HuH-7.5 (cell line): ENCODE measurements at places on chromosomes 13 and 19.
A peak's percentile ranks its signal among the peaks of the same experiment; 100 is the strongest.

- no peak for DNase-seq
Measured at GRCh38 chr19:19402656-19403372, 2.7 kb upstream of the GATAD2A start.

- no peak for DNase-seq
Measured at GRCh38 chr13:90416519-90416918, 931.0 kb upstream of the MIR17HG start.

DNA sequence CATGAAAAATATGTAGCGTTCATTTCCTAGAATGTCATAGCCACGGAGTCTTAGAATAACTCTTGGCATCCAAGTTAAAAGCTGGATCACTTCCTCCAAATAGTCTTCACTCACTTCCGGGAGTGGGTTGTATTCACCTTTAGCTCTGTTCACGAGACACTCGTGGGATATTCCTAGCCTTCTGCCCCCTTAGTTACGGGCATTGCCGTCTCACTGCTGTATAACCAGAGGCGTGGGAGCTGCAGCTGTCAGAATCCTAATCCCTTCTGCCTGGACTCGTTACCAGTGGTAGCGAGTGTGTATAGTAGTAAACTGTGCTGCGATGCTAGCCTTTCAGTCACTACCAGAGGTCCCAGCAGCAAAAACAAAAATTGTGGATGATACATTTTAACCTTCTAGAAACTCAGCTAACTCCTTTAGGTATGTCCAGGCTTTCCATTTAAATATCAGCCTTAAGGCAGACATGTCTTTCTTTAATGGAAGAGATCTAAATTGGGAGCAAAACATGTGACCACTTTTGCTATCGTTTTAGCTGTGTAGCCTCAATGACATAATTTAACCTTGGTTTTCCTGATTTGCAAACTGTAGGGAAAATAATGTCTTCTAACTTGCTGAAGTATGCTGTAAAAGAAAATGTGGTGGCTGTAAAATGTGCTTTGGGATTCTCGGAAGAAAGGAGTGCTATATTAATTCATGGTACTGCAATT, 34.1 kb downstream of the ERCC5 start:
- DNase-seq, result no peak

DNA sequence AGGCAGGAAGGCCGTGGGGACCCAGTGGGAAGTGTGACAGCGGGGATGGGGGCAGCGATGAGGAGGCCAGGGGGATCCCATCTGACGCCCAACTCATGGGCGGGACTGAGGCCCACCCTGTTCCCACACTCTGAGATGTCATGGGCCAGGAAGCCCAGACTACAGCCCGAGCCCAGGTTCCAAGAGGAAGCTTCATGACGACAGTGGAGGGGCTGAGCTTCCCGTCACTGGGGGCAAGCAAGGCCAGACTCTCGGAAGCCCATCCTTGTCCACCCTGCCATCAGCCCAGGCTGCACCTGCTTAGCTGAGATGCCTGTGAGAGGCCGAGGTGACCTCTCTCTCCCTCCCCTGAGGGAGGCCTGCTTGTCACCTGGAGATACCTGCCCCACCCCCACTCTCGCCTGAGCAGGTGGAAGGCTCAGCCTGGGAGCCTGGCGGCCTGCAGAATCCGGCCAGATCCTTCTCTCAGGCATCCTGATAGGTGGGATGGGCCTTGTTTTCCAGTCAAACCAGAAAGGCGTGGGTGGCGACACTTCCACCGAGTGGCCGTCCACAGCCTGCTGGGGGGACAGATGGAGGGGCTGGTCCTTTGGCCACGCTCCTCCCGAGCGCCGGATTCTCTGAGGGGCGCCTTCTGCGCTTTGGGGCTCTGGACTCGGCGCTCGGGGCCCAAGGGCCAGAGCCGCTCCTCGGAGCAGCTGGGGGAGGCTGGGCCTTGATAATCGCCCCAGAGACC, 4.8 kb downstream of the ZBTB7A start:
- no peak for DNase-seq

DNA sequence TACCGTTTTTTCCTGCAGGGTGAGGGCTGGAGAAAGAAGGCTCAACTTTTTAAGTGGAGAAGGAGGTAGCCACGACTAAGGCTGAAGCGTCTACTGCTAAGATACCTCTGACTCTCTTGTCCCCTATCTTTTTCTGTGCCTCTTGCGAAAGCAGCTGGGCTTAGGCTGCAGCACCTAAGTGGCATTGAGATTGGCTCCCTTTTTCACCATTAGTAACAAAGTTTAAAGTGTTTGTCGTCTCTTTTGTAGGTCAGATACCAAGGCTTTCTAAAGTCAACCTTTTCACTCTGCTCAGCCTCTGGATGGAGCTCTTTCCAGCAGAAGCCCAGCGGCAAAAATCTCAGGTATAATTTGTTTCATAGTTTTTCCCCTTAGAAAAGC, 887 bp downstream of the CDADC1 start:
- no peak for DNase-seq

- no peak for DNase-seq
Measured at GRCh38 chr13:71454509-71454908, 412.5 kb downstream of the DACH1 start.

DNA sequence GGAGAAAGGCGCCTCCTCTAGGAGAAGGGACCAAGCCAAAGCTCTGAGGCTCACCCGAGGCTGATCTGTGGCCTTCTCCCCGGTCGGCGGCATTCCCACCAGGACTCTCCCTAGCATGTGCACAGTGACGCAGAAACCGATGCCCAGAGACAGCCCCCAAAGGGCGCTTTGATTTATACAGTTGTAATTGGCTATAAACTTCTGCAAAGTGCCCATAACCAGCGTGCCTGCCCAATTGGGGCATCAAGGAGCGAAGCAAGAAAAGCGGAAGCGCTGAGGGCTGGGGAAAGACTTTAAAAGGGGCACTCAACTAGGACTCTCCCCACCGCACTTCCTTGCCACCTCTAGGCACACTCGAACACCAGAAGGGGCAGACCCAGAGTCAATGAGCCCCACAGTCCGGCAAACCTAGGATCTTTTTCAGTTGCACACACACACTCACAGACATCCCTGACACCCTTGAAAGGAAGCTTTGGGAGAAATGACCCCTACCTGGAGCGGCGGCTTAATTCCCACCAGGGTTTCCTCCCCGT, 1.8 kb downstream of the CDX2 start:
- DNase-seq, result no peak

DNA sequence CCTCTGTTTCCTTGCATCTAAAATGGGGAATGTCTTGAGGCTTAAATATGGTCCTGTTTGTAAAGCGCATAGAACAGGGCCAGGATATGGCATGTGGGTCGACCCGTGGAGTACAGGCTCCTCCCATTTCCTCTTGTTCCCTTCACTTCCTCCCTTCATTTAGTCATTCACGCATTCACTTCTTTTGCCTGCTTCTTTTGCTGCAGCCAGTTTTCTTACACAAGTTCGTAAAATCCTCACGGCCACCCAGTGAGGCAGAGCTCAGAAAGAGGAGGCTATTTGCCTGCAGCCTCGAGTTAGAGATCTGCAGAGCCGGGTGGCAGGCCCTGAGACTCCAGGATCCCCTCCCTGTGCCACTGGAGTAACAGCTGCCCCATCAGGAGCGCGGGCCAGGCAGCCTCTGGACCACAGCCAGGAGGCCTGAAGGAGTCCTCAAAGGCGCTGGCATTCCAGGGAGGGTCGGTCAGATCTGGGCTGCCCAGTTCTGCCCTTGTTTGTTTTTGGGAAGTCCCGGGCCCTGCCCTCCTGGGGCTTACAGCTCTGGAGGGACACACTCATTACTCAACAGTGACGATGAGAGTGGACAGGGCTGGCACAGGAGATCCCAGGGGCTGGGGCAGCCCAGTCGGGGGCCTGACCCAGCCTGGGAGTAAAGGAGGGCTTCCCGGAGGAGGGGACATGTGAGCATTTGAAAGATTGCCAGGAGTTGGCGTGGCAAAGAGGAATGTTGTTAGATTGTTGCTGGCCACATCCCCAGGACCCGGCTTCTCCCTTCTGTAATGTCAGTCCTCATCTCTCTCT, 4.6 kb downstream of the PPP5C start:
- DNase-seq, result no peak

GRCh38 chr13:44230071-44230470, 143.6 kb upstream of the SERP2 start:
- DNase-seq, result no peak

- peak; percentile 64 for DNase-seq
Measured at GRCh38 chr19:3029065-3029923, at the start of gene TLE2. Gene TLE2, minus strand, starts transcription at chr19:3029280. Its CDS starts 376 bp downstream, at chr19:3028904.

DNA sequence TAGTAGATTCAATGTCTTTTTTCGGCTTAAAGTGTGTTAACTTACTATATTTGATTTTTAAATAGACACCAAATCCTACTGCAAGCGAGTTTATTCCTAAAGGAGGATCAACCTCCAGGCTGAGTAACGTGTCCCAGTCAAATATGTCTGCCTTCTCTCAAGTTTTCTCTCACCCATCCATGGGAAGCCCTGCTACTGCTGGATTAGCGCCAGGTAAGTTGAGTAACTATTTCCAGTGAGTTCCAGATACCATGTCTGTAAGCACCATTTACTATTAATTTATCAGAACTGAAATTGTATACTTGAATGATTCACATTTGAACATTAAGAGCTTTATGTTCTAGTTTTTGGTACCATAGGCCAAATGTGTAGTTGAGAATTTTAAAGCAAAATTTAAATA, 81.8 kb downstream of the PAN3 start:
- no peak for DNase-seq

DNA sequence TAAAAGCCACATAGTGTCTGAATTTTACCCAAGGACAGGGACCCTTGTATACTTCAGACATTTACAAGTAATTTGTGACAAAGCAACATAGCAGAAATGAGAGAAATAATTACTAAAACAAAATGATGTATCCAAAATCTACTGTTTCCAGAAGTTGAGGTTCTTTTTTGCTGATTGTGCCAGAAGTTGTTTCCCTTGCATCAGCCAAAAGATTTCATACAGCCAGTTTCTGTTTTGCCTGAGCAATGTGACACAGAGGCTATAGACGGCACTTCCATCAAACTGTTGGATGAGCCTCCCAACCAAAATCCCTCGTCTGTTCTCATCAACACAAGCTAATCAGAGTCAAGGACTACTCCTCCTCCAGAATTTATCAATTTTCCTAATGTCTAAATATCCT, 913.2 kb upstream of the GPC6 start:
- DNase-seq, result no peak

GRCh38 chr19:575527-576506, 3.4 kb downstream of the BSG start:
- DNase-seq, result no peak

GRCh38 chr19:7211191-7211951, 82.8 kb downstream of the INSR start:
- DNase-seq, result no peak

- DNase-seq, result no peak
Measured at GRCh38 chr13:42396501-42396900, 124.5 kb downstream of the AKAP11 start.

GRCh38 chr13:43180036-43180660, 156.8 kb downstream of the DNAJC15 start:
- DNase-seq, result no peak

DNA sequence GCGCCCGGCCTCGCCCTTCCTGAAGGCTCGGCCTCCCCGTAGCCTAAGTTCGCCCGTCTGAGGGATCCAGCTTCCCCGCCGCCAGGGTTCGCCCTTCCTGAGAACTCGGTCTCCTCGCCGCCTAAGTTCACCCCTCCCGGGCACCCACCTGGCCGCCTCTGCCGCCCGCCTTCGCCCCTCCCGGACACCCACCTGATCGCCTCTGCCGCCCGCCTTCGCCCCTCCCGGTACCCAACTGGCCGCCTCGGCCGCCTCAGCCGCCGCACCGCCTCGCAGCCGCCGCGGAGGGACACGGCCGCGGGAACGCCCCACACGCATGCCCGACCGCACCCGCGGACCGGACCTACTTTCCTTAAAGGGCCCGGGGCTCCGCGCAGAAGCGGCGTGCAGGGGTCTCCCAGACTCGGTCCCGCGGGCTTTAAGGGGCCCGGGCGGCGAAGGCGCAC, at the start of gene MOB3A:
Gene MOB3A, minus strand, starts transcription at position 293 of the 446 bp plus-strand sequence. CDS start 17,766 bp downstream, outside the sequence.
- DNase-seq, result peak; percentile 92

- DNase-seq, result no peak
Measured at GRCh38 chr13:95245071-95245470, 56.2 kb downstream of the ABCC4 start.

GRCh38 chr19:2332341-2333026, 4.0 kb downstream of the SPPL2B start:
- no peak for DNase-seq

DNA sequence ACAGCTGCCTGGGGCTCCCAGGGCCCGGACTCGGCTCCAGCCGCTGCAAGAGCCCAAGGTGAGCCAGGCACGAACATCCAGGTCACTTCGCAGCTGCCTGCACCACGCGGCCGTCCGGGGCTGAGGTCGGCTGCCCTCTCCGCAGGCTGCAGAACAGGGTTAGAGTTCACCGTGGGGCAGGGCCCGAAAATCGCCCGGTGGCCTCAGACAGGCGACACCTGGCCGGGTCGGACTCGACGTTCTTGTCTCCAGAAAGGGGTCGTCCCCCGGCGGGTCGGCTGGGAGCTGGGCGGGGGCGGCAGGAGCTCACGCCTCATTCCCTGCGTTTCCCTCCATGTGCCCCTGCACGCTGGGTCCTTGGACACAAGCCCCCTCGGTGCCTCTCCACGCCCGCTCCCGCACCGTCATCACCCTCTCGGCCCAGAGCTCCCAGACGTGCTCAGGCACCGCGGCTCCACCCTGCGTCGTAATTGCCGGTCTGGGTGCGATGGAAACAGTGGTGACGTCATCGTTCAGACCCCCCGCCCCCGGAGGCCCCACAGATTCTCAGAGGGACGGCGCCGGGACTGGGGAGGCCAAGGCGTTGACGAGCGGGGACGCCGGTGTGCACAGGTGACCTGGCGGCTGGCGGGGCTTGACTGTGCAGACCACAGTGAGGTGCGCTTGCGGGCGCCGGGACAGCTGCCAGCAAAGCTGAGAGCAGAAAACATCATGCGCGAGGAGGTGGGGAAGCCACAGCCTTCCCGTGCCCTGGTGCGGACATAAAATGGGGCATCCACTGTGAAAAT, 4.0 kb upstream of the GRIN3B start:
- peak; percentile 82 for DNase-seq

GRCh38 chr13:49429121-49429520, 14.7 kb downstream of the CAB39L start:
- no peak for DNase-seq

GRCh38 chr13:22825186-22825585, 355.6 kb upstream of the SGCG start:
- DNase-seq, result no peak
